ENCODE measurements at places on chromosomes 6 and 20.

DNA sequence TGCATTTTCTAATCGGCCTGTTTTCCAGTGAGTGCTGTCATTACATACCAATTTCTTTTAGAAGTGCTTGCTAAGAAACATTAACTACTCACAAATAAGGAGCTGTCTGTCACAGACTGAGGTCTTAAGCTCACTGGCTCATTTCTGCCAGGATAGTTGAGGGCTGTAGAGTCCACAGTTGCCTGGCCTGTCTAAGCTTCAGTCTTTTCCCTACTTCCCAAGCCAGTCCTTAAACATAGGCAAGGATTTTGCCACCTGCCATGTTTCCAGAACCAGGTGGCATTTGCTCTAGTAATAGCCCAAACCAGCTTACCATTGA, 84.7 kb downstream of the LINC00237 start:
- no peak for DNase-seq

GRCh38 chr6:404685-405423, 13.3 kb downstream of the IRF4 start:
- no peak for DNase-seq

DNA sequence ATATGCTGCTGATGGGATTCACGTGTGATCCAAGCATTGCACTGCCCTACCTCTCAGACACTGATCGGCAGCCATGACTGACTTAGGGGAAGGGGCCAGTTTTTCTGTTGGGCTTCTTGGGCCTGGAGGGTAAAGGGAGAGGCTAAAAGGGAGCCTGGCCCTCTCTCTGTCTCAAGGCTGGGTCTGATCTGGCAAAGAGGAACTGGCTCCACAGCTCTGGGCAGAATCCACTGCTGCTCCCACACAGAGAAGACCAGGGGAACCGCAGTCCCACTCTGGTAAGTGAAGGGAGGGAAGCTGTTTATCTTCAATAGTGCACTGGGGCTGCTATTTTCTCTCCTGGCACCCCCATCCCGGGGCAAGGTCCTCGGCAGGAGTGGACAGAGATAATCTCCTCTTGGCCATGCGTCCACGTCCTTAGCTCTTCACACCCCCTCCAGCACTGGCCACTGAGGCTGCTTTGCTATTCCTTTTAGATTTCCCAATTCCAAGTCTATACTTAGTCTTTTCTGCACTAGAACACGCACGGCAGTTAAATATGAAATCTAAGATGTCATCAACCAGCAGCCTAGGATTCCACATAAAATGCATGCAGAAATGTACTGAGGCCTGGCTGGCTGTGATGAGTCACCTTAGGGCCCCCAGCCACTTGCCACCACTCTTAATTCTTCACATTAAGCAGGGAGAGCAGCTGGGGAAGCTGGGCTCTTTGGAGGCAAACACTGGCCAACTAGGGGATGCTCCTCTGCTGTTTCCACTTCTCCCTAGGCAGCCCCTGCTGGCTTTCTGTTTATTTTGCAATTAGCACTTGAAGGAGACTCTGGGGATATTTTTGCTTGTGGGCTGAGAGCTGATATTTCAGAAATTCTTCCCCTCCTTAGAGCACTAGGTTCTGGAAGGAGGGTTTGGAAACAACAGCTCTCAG, 87.8 kb upstream of the ARMC2 start:
- DNase-seq: no peak

DNA sequence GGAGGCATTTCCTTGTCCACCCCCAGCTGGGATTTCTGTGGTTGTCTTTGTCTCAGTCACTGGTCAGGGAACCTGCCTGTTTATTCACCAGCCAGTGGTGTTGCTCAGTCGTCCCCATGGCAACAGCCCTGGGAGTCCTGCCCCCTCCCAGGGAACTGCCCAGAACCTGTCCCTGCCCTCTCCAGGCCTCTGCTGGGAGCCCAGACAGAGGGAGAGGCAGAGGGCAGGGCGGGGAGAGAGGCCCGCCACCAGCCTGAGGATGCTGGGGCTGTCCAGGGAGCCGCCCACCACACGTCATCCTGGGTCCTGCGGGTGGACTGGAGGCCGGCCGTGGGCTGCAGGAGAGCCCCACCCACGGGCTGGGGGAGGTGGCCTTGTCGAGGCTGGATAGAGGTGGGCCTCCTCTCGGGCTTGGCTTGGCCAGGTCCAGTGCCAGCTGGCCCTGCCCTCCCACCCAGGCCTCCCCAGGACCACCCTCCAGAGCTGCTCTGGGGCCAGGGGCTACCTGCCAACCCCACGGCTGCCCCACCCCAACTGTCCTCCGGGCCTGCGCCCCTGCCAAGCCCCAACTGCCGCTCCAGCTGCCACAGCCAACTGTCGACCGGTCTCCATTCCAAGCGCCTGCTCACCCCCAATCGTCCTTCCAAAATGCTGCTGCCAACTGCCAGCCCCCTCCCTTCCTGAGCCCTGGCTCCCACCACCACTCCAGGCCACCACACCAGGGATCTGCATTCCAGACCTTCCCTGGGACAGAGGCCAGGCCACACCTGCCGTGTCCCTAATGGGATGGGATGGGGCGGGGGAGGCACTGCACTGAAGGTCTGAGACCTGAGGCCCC, 4.2 kb upstream of the ZBTB46 start:
- DNase-seq: no peak

DNA sequence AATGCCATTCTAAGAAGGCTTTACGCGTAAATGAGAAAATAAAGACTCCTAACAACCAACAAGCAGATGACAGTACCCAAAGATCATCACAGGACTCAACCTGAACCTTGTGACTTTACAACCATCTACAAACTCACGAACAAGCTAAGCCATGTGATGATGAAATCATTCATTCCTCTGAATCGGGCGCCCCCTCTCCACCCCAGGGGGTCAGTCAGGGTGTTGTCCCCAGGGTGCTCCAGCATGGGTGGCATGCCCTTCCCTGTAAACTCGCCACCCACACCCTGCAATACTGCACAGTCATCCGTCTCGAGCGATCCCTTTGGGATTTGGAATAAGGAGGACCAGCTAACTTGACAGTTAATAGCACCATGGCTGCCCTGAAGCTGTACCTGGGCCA, 12.6 kb downstream of the SERPINB6 start:
- DNase-seq: no peak

DNA sequence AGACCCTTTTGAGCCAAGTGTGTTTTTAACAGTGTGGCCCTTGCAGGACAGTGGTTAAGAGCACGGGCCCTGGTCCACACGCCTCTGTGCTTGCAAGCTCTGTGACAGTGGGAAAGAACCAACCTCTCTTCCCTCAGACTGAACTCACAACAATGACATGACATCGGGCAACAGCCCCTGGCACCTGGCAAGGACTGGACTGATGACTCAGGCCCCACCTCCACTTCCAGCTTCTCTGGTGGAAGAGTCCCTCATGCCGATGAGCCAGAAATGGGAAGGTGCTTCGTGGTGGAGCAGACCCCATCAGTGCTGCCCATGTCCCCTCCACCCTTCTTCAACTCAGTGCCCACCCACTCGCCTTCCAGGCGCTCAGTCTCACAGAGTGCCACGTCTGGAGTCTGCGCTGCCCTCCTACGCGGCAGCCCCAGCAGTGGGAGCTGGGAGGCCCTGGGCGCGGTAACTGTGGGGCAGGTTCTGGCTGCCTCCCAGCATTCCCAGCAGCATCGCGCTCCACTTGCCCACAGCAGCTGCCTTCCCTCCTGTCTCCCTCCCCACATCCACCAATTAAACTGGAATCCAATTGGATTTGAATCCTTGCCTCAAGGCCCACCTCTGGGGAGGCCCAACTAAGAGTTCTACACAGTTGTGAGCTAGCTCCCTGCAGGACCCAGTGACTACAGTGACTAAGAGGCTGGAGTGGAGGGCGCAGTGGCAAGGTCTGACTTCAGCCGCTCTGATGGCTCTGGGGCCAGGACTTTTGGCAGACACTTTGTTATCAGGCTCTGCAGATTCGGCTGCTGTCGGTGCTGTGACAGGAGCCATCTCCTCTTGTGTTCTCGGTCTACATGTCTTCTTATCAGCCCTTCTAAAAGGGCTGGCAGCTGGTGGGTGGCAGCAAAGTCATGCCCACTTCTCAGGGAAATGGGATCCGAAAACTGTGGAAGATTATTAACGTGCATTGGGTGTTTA, 156.8 kb upstream of the MLN start:
- no peak for DNase-seq

DNA sequence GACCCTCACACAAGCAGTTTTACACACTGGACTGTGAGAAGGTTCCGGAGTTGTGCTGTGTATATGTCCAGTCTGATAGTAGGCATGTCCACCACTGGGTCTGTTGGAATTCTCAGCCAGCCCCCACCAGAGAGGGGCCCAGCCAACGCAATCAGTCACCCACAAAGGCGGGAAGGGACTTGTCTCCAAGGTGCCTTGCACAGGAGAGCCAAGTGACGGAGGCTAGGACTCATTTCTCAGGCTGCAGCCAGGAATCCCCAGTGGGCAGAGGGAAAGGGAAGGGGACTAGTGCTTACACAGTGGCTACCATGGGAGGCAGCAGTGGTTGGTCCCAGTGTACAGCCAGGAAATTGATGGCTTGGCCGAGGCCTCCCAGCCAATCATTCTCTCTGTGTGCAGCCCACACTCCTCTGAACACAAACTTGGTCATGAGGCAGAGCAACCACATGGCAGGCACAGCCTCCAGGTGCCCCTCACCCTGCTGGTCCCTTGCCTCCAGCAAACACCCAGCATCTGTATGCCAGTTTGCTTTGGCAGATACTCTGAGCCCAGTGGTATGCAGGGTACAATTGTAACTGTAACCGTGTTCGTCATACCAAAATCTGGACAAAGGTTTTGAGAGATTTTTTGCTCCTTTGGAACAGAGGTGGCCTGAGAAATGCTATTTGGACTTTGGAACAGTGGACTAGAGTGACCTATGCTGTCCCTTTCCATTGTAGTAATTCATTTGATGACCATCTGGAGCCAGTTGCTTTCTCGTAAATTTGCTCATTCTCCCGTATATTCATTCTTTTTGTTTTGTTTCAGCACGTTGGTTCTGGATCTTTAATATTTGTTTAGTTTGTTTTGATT, 72.9 kb upstream of the MYL9 start:
- no peak for DNase-seq

DNA sequence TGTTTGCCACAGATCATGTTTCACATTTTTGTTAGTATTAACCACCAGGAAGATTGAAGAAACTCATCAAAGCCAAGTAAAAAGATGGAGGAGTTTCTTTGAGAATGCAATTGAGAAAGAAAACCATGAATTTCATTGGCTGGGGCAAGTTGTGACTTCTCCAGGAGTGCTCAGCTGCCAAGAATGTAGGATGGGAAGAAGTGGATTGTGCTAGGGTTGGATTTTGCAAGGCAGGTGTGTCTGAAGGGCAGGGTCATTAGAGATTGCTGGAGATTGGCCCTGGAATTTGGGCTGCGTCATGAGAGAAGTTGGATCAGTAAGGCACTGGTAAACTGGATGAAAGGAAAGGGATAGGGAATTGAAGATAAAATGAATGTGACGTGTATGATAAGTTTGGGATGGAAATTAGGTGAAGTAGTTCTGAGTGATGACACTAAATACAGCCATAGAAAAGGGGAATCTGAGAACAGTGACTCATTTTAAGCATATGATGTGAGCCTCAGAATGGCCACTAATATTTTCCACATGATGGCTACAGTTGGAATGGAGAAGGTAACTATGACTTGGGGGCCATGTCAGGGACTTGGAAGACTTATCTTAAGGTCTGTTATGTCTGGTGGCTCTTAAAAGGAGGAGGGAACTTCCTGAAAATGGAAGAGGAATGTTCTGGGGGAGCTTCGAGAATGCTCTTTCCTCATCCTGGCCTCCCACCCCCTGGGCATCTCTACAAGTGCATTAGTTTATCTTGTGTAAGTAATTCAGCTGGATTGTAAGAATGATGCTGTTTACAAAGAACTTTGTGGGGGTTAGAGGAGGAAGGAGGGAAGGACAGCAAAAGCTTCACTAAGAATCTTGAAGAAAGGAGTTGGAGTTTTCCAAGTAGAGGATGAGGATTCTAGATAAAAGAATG, 27.8 kb upstream of the ERVFRD-1 start:
- DNase-seq: no peak

GRCh38 chr6:151998784-151999183, 191.3 kb downstream of the ESR1 start:
- DNase-seq: no peak

GRCh38 chr6:90048206-90048967, 154.1 kb downstream of the GJA10 start:
- DNase-seq: no peak

- no peak for DNase-seq
Measured at GRCh38 chr6:33621711-33622388, 728 bp downstream of the ITPR3 start.

GRCh38 chr20:41135187-41135887, 2.0 kb upstream of the PLCG1 start:
- DNase-seq: peak; percentile 20

DNA sequence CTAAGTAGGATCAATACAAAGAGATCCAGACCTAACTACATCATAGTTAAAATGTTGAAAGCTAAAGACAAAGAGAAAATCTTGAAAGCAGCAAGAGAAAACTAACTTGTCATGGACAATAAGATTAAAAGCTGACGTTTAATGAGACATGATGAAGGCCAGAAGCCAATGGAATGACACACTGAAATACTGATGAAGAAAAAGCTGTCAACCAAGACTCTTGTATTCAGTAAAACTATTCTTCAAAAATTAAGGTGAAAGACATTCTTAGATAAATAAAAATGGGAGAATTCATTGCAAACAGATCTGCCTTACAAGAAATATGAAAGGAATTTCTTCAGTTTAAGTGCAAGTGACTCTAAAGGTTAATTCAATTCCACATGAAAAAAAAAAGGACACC, 145.9 kb upstream of the KCNK16 start:
- DNase-seq: no peak

DNA sequence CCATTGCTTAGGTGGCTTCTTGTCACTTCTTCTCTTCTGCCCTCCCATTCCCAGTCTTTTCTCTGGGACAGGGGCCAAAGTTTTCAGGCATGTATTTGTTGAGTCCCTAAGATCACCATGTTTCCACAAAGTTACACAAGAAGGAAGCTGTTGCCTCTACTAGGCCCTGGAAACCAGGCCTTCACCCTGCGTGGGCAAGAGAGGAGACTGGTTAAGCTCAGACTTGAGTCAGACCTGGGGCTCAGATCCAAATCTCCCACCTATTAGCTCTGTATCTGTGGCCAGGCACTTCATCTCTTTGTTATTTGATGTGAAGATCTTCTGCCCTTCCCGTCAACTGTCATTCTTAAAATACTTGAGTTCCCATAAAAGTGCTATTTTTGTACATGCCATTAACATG, 154.6 kb downstream of the SASH1 start:
- no peak for DNase-seq

DNA sequence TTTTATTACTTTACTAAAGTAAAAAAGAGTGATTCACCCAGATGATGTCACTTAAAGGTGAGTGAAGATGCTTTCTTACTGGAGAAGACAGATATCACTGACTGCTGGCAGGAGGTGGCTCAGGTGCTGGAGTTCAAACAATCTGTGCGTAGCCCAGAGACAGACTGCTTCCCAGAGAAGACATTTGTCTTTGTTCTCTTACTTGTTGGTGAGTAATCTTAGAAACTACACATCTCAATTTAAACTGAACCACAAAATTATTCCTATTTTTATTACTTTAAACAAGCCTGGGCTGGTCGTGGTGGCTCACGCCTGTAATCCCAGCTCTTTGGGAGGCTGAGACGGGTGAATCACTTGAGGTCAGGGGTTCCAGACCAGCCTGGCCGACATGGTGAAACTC, 92.2 kb downstream of the CEP162 start:
- no peak for DNase-seq
